ENCODE measurements at places on chromosomes 7 and 10. TPM values are rescaled to one million over a fixed set of nuclear protein-coding genes. Genes with fewer than 3 reads are reported as not detected.
A peak's percentile ranks its signal among the peaks of the same experiment; 100 is the strongest.

Gene JCAD
- polyA plus RNA-seq: 88.4 TPM

Gene KIAA1217
- 65.4 TPM for polyA plus RNA-seq

Gene SLC39A12
- polyA plus RNA-seq: 0.07 TPM

GRCh38 chr10:115947104-115947503 lies 325.9 kb downstream of the GFRA1 start:
- DNase-seq: no peak

DNA sequence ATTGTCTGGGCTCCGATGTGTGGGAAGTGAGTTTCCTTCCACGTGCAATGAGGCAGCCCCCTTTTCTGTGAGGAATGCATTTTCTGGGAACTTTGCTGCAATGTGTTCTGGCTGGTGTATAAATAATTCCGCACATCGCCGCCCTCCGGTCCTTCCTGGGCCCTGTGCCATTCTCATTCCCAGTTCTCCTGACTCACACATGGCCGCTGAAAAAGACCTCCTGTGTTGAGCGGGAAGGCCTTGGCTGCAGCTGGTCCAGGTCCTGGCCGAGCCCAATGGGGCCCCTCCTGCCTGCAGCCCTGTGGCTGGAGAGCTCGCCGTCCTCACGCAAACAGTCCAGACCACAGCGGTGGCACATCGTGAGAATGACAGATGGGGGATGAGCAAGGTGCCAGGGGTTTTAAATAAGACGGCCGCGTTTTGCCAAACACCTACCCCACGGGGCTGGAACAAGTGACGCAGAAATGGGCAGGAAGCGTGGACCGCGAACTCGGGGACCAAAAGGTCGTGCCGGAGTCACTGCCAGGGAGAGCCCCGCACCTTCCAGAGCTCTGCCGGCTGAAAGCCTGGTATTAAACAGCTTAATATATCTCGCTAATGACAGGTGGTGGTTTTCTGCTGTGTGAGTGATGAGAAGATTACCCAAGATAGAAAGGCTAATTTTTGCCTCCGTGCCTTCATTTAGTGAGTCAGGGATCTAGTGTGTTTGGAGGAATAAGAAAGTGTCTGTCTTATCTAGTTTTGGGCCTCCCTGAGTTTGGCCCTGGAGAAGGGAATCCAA lies 37.0 kb downstream of the FAM20C start:
- DNase-seq: peak; percentile 59

Gene CLCN1
- polyA plus RNA-seq: not detected

GRCh38 chr7:13028825-13029099 lies 341.3 kb downstream of the ARL4A start:
- DNase-seq: no peak

- DNase-seq: no peak
Measured at GRCh38 chr10:30816159-30816819, 186.7 kb upstream of the LYZL2 start.

- no peak for DNase-seq
Measured at GRCh38 chr7:30791114-30791513, 19.9 kb downstream of the MINDY4 start.

DNA sequence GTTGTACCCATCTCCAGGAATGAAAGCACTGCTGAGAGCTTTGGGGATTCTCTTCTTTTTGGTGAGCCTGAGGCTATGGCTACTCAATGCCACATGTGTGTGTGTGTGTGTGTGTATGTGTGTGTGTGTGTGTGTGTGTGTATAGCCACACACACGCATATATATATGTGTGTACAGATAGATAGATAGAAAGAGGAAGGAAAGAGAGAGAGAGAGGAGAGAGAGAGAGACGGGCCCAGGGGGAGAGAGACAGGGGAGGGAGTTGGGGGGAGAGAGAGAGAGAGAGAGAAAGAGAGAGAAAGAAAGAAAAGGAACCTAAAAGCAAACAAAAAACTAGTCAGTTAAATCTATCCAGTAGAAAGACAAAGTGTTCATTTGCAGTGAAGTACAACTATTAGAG lies 8.3 kb downstream of the SLC13A4 start:
- DNase-seq: no peak

Gene CC2D2B
- 1.8 TPM for polyA plus RNA-seq

Gene MRC1
- polyA plus RNA-seq: 23.3 TPM

- DNase-seq: no peak
Measured at GRCh38 chr7:50801907-50802306, 19.2 kb upstream of the GRB10 start.

Gene RAB19
- polyA plus RNA-seq: 1.2 TPM

DNA sequence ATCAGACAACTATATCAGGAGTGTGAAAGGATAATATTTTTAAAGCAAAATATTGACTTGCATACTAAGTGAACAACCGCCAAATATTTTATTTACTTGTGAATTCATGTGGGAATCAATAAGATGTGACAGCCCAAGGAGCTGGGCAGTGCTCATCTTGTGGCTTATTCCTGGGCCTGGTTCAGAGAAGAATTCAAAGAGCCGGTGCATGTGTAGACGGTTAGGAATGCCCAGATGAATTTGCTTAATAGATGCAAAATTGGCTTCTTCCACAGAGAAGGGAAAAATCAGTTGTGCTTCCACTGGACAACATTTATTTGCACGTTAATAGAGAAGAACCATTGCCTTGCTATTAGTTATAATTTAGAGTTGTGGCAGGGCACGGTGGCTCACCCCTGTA lies 4.4 kb downstream of the MYL7 start:
- DNase-seq: no peak

Gene GNAI1
- 140 TPM for polyA plus RNA-seq

Gene GATA3
- polyA plus RNA-seq: 2.1 TPM

Gene FAM185A
- 12.7 TPM for polyA plus RNA-seq

DNA sequence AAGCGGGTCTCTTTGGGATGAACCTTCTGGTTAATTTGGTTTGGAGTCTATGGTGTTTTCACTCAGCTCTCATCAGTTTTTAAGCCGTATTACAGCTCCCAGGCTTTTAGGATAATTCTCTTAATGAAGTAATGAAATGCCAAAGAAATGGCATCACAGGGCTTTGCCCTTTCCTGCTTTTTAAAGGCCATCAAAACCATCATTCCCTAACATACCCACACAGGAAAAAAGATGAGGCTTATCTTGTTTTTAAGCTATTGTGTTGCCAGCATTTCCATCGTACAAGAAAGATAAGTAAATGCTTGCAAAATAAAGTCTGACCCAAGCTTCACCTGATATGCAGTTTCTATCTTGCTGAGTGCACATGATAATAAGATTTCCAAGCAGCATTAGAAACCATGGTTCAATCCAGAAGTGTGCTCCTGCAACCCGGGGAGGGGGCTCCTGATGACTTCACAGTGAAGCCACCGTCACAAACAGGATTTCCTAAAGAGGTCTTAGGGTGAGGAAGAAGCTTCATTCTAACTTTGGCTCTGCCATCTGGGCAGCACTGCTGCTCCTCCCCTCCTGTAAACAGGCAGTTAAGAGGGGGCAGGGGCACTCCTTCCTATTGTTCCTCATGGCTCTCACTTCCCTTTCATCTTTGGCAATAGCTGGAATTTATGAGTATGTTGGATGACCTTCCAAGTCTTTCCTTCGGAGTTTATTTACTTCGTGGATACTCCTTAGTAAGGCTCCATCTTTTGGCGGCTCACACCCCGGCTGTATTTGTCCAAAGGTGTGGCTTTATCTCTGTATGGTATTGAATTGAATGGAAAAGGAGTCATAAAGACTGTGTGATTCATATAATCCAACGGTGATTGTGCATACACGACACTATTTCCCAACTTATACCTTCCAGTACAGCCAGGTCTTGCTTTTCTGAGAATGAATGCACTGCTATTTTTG lies 55.2 kb upstream of the FAM133B start:
- no peak for DNase-seq

GRCh38 chr7:16908561-16908960 lies 26.8 kb upstream of the AGR3 start:
- no peak for DNase-seq

- no peak for DNase-seq
Measured at GRCh38 chr7:47844311-47844710, 104.0 kb downstream of the PKD1L1 start.

GRCh38 chr10:66209025-66209424 lies 716.8 kb upstream of the LRRTM3 start:
- no peak for DNase-seq

DNA sequence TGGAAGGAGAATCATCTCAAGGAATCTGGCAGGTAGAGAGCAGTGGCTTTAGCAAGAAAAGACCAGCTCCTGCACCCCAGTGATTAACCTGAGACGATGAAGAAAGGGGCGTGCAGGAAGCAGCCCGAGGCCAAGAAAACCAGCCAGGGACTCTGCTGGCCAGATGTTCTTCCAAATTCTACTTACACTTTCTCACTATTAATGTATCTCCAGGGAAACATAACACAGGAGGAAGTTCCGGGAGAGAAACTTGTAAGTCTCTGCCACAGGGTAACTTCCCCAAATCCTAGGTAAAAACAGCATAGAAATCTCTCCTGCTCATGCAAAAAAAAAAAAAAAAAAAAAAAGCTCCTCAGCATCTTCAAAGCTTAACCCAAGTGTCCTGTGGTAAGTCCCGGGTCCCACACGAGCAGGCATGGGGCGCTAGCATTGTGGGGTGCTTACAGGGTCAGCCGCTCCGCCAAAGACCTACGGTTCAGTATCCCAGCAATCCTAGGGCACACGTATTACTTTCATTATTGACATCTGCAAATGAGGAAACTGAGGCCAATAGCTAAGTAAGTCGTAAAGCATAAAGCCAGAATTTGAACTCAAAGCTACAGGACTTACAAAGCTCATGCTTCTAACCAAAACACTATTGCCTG lies 97.2 kb upstream of the GNA12 start:
- peak; percentile 34 for DNase-seq

Gene AGAP9
- 7.8 TPM for polyA plus RNA-seq

Gene TFR2
- 0.96 TPM for polyA plus RNA-seq

GRCh38 chr10:49382826-49383225 lies 13.1 kb downstream of the DRGX start:
- no peak for DNase-seq

DNA sequence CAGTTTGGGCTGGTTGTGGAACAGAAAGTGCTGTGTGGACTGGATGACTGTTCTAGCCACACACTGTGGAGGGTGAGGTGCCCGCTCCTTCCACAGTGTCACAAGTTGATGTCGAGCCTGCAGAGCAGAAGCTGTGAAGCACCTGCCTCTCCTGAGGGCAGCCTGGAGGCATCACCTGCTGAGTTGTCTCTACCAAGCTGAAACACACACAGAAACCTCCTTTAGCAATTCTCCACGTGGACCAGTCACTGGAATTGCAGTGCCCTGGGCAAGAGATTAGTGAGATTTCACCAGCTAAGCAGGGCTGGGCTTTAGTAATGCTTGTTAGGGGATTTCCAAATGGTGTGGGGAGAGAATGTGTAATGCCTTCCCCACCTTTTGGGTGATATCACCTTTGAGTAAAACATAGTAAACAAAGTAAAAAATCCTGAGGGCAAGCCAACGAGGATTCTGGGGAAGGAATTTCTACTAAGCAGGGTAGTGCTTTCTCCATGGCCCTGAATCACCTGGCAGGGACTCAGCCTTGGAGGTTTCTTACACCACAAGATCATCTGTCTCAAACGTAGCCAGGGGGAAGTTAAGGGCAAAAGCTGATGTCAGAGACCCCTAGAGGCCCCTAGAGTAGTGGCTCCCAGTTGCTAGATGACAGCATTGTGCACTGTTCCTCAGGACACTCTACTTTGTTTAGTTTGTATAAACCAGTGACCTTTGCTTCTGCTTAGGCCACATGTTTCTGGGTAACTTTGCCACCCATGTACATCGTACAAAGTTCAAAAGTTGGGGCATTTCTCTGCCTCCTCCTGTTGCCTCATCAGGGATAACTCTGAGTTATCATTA lies 233.1 kb upstream of the IGFBP3 start:
- DNase-seq: no peak

DNA sequence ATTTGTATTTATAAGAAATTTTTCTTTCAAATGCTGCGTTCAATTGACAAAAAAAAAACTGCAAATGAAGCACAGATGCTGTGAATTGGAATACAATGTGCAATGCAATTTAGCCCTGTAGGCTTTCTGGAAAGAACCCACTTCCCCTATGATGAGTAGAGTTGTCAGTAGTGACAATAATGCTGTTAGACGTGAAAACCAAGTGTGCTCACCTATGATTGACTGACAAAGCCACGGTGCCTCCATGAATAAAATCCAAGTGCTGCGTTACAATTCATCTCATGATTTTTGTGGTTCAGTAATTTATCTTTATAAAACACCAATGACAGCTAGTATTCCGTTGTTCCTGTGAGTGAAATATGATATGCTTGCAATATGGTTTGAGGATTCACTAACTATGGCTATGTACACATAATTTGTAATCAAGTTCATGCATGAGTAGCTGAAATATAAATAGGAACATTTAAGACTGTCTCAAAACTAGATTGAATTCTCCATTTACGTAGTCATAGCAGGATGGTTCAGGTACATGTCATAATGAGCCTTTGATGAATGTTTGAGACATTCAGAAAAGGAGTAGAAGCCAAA lies 1160.3 kb downstream of the CNTNAP2 start:
- no peak for DNase-seq

Gene GIMAP7
- 32.9 TPM for polyA plus RNA-seq

DNA sequence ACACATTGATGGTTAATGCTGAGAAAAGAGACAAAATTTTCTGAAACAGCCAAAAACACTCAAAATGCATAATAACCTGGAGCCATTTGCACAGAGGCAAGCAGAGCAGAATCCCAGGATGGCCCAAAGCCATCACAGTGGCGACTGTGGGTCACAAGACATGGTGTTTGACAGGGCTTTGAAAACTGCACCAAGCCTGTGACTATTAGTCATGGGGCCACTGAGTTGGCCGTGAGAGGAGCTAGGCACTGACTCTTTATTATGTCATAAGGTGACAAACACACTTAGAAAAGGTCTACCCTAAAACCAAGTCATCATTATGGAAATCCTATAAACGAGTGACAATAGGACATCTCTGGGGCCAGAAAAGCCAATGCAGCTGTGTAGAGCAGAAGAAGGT lies 23.9 kb downstream of the DRGX start:
- no peak for DNase-seq

DNA sequence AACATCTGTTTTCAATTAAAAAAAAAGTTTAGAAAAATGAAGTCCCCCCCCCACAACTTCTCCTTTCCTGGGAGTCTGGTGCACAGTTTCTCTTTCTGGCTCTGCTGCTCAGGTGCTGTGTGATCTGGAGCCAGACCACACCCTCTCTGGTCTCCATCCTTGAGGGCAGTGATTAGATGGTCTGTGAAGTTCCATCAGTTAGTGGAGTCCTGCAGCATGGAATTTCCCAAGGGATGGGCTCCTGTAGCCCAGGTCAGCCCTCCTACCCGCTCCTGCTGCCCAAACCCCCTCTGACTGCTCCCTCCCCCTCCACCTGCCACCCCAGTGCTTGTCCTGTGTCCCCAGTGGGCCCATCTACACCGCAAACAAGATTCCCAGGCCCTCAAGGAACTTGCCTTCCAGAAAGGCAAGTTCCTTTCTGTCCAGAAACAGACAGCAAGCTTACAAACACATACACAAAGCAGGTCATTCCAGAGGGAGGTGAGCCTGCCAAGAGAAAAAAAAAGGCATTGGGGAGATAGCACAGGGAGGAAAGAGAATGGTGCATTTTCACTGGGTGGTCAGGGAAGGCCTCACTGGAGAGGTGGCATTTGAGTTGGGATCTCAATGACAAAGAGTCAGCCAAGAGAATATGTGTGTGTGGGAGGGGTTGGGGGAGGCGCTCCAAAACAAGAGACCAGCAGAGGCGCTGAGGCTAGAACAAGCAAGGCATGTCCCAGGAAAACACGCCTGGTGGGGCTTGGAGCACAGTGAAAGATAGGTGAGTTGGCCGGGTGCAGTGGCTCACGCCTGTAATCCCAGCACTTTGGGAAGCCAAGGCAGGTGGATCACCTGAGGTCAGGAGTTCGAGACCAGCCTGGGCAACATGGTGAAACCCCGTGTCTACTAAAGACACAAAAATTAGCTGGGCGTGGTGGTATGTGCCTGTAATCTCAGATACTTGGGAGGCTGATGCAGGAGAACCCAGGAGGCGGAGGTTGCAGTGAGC lies 49.5 kb upstream of the SLC29A3 start:
- DNase-seq: no peak

- no peak for DNase-seq
Measured at GRCh38 chr7:93298671-93299070, 66.5 kb downstream of the VPS50 start.

All from left lung (tissue), 14 donors.